Activated T-helper 1 cell treated with anti-CD3 and anti-CD28 coated beads, Interleukin-12 subunit alpha, Interleukin-12 subunit beta, Interleukin-2, Interleukin-4 antibody, amounts not matched to agents 30 ng/mL and 10 ng/mL and 1 ng/mL, durations not matched to agents 14 hours and 24 hours and 36 hours (primary cell): ENCODE measurements at places on chromosomes 13 and 19.

- H3K36me3 ChIP-seq: peaks cover 19% of the 10 kb centered on the region
- H3K27me3 ChIP-seq: no peaks in the 10 kb centered on the region
- H3K4me1 ChIP-seq: no peaks in the 10 kb centered on the region
- no peak overlapping the region for H3K4me3 ChIP-seq
- no peak overlapping the region for H3K27ac ChIP-seq
These were observed 70.8 kb downstream of the LNX2 start for GRCh38 chr13:27549406-27549981.

DNA sequence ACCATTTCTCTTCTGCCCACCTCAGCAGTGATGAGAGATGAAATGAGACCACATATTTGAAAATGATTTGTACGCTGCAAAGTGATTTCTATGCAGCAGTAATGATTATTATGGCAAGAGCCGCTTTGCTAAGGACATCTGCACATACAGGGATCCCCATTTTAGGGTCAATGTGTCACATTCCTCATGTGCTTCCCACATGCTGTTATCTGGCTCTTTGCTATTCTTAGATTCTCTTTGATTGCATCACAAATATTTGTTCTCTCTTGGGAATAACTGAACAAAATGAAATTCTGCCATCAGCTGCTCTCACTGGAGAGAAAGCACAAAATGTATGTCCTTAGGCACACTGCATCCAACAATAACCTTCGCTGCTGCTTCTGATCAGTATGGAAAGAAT is 209.5 kb upstream of the IPO5 start:
- H3K27ac ChIP-seq: no peak overlapping the region
- no peaks in the 10 kb centered on the region for H3K4me1 ChIP-seq
- no peak overlapping the region for H3K4me3 ChIP-seq
- H3K27me3 ChIP-seq: no peaks in the 10 kb centered on the region
- no peaks in the 10 kb centered on the region for H3K36me3 ChIP-seq
- no peak for DNase-seq

- DNase-seq: no peak
- no peaks in the 10 kb centered on the region for H3K4me1 ChIP-seq
- no peaks in the 10 kb centered on the region for H3K27me3 ChIP-seq
- no peak overlapping the region for H3K4me3 ChIP-seq
- no peak overlapping the region for H3K27ac ChIP-seq
These were observed 917.6 kb downstream of the PCDH9 start for GRCh38 chr13:66312312-66313087.

DNA sequence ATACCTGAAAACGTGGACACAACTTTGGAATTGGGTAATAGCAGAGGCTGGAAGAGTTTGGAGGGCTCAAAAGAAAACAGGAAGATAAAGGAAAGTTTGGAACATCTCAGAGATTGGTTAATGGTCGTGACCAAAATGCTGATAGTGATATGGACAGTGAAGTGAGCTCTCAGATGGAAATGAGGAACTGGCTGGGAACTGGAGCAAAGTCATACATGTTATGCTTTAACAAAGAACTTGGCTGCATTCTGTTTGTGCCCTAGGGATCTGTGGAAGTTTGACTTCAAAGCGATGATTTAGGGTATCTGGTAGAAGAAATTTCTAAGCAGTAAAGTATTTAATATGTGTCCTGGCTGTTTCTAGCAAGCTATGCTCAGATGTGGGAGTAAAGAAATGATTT is 136.2 kb downstream of the DNAJC3 start:
- H3K27ac ChIP-seq: no peak overlapping the region
- H3K36me3 ChIP-seq: no peaks in the 10 kb centered on the region
- H3K27me3 ChIP-seq: peaks cover 16% of the 10 kb centered on the region

DNA sequence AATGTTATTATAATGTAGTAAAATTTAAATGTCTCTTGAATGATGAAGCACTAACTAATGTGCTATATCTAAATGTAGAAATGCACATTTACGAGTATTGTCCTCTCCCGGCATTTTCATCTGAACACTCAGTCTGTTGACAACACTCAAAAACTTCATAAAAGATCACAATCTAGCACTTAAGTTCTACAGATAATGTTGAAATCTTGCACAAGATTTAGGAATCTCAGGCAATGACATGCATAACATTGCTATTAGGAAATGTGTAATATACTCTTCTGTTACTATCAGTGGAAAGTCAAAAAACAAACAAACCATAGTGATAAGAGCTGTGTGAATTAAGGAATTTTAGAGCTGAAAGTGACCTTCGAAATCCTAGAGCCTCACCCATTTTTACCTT is 37.5 kb upstream of the XPO4 start:
- H3K4me3 ChIP-seq: no peak overlapping the region
- peaks cover 6% of the 10 kb centered on the region for H3K4me1 ChIP-seq
- peaks cover 12% of the 10 kb centered on the region for H3K27me3 ChIP-seq
- H3K27ac ChIP-seq: no peak overlapping the region
- DNase-seq: no peak

- no peak overlapping the region for H3K4me3 ChIP-seq
- no peak for DNase-seq
- peaks cover 54% of the 10 kb centered on the region for H3K36me3 ChIP-seq
- H3K27ac ChIP-seq: no peak overlapping the region
These were observed 47.2 kb downstream of the SMARCA4 start for GRCh38 chr19:11007962-11008532.
